ENCODE measurements at places on chromosomes 12 and 14.

GRCh38 chr14:32169191-32169590 lies 32.7 kb upstream of the RNU6-7 start:
- no peak for DNase-seq

- no peak for DNase-seq
Measured at GRCh38 chr14:85987907-85988306, 458.0 kb downstream of the FLRT2 start.

DNA sequence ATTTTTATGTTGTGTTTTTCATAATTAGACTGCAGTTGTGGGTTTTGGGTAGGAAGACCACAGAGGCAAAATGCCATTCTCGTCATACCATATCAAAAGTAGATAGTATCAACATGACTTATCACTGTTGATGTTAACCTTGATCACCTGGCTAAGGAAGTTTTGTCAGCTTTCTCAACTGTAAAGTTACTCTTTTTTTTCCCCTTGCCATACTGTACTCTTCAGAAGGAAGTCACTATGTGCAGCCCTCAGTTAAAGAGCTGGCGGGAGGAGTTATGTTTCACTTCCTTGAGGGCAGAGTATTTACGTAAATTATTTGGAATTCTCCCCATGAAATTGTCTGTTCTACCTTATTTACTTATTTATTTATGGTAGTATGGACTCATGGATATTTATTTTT lies 78.7 kb downstream of the PRORP start:
- no peak for DNase-seq

DNA sequence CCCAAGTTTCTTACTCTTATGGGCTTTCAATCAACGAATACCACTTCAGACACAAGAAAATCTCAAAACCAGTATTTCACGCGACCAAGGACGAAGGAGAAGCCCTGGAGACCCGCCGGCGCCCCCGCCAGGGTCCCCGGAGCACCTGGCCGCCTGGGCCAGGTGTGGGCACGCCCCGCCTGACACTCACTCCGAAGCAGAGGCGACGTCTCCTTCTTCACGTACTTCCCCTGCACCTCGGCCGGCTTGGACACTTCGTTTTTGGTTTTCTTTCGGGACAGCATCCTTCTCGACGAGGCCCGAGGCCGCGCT lies 466 bp downstream of the SAV1 start:
- no peak for DNase-seq

GRCh38 chr12:122423258-122424165 lies 1.0 kb upstream of the CLIP1 start:
- DNase-seq, result peak; percentile 43

Data from foreskin fibroblast (primary cell).